Glutamatergic neuron (in vitro differentiated cells): ENCODE measurements at places on chromosomes 12 and 14. TPM values are rescaled to one million over a fixed set of nuclear protein-coding genes. Genes with fewer than 3 reads are reported as not detected.
A peak's percentile ranks its signal among the peaks of the same experiment; 100 is the strongest.

PGF gene
- 7.9 TPM for total RNA-seq

SLCO1B3 gene
- total RNA-seq = not detected

SYNDIG1L gene
- total RNA-seq = 1.5 TPM

- H3K27ac ChIP-seq = no peak overlapping the region
- no peak overlapping the region for H3K4me3 ChIP-seq
- H3K4me1 ChIP-seq = no peaks in the 10 kb centered on the region
- H3K27me3 ChIP-seq = peaks cover 5% of the 10 kb centered on the region
- peaks cover 9% of the 10 kb centered on the region for H3K36me3 ChIP-seq
- DNase-seq = no peak
Observed at GRCh38 chr14:23653051-23653450, 16.9 kb downstream of the DHRS2 start.

- no peak overlapping the region for H3K4me3 ChIP-seq
- H3K4me1 ChIP-seq = no peaks in the 10 kb centered on the region
- no peak for DNase-seq
- H3K27me3 ChIP-seq = no peaks in the 10 kb centered on the region
Observed at GRCh38 chr14:65351493-65352194, 60.9 kb upstream of the FUT8 start.

DNA sequence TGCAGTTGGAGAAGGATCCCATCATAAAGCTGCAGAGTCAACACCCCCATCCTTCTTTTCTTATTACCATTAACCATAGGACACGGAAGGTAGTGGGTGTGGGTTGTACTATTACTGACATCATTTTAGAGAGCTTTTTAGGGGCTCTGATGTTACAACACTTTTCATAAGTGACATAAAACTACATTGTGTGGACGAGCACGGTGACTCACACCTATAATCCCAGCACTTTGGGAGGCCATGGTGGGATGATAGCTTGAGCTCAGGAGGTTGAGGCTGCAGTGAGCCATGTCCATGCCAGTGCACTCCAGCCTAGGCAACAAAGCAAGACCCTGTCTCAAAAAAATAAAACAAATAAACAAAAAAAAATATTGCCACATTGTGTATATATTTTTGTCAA is 167.1 kb downstream of the DUSP6 start:
- no peak for DNase-seq
- no peak overlapping the region for H3K4me3 ChIP-seq

MYBPC1 gene
- not detected for total RNA-seq

RBMS2 gene
- total RNA-seq = 10.2 TPM

DENR gene
- 42.7 TPM for total RNA-seq

PLEKHA5 gene
- 314 TPM for total RNA-seq

DNA sequence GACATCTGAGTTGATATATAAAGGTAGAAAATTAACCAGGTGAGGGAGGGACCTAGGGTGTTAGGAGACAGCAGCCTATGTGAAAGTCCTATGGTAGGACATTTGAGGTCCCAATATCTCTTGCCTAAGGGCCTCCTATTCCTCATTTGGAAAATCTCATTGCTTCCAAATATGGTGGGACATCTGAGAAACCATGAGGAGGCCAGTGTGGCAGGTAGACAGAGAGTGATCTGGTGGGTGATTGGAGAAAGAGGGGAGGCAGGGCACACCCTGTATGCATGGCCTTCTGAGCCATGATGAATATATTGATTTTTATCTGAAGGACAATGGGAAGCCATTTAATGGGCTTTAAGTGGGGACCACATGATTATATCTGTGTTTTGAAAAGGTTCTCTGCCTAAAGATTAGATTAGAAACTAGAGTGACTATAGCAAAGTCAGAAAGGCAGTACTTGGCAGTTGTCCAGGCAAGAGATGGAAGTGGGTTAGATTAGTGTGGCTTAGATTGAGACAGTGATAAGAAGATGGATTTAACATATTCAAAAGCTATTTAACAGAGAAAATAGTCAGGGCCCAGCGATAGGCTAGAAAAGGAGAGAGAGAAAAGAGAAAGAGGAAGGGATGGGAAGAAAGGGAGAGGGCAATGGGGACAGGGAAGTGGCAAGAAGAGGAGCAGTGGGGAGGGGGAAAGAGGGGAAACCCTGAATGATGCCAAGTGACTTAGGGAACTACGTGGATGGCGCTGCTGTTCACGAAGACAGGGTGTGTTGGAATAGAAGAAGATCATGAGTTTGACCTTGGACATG is 237.2 kb upstream of the SRRM4 start:
- no peaks in the 10 kb centered on the region for H3K27me3 ChIP-seq
- H3K4me1 ChIP-seq = no peaks in the 10 kb centered on the region
- no peak overlapping the region for H3K27ac ChIP-seq
- no peak overlapping the region for H3K4me3 ChIP-seq
- DNase-seq = no peak
- no peaks in the 10 kb centered on the region for H3K36me3 ChIP-seq

RXYLT1 gene
- 6.7 TPM for total RNA-seq

DNA sequence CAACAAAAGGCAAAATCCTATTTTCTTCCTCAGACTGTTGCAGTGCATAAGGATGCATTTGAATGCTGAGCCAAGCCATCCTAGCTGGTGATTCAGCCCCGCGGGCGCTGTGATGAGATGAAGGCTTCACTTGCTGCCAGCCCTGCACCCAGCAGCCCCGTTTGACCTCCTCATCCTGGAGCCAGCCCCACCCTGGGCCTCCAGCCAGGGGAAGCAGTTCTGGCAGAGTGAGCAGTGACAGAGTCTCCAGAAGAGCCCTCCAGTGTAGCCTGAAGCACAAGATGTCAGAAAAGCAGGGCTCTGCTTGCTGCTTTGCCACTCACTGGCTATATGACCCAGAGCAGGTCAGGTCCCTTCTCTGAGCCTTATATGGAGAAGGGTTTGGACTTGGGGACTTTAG is 96.2 kb upstream of the HSPB8 start:
- no peak overlapping the region for H3K4me3 ChIP-seq
- H3K4me1 ChIP-seq = peaks cover 39% of the 10 kb centered on the region
- DNase-seq = no peak
- peaks cover 5% of the 10 kb centered on the region for H3K36me3 ChIP-seq
- peak overlapping the region; percentile 45 for H3K27ac ChIP-seq

PNP gene
- 25.9 TPM for total RNA-seq

MAP3K9 gene
- total RNA-seq = 20.0 TPM

LHX5 gene
- 3.1 TPM for total RNA-seq

DNA sequence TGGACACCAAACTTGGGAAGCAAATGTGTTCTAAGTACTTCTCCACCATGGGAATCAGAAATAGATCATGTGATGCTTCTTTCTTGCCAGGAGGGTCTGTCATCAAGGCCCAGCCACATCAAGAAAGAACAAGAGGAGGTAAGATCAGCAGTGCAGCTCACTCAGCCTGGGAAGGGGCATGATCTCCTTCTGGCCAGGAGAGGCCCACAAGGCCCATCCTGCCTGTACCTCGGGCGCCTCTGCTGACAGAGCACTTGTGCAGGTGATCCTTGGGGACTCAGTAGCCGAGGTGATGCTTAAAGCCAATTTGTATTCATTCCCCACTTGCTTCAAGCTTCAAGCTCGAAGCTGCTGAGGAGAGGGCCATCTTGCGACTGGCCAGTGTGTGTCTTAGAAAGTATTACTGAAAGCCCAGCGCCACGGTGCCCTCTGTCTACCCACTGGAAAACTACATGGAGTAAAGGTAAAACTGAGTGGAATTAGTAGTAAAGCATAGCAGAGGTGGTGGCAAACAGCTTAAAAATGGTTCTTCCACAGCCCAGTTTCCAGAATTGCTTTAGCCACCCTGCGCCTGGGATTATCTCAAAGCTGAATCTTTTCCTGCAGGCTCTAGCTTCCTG is 26.2 kb downstream of the RTRAF start:
- H3K36me3 ChIP-seq = peaks cover 5% of the 10 kb centered on the region
- H3K4me3 ChIP-seq = peak overlapping the region; percentile 47
- peak overlapping the region; percentile 80 for H3K27ac ChIP-seq
- peak; percentile 34 for DNase-seq

DNA sequence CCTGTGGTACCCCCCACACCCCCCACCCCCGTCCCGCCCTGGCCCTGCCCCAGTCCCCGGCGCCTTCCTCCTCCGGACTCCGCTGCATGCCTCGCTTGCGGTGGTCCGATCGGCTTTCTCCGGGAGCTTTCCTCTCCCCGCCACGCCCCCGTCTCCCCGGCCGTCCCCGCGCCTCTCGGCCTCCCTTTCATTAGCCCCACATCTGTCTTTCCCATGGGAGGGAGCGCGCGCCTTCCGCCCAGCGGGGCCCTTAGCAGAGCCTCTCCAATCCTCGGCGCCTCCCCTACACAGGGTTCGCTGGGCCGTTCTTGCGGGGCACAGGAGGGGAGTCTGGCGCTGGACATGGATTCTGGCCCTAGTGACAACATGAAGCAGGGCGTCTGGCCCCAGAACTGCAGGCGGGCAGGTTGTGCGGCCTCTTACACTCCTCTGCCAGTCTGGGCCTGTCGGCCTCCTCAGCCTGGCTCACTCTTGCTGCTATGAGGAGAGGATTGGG is 1.5 kb upstream of the EFS start:
- H3K4me1 ChIP-seq = peaks cover 15% of the 10 kb centered on the region
- H3K27ac ChIP-seq = peak overlapping the region; percentile 88

DNA sequence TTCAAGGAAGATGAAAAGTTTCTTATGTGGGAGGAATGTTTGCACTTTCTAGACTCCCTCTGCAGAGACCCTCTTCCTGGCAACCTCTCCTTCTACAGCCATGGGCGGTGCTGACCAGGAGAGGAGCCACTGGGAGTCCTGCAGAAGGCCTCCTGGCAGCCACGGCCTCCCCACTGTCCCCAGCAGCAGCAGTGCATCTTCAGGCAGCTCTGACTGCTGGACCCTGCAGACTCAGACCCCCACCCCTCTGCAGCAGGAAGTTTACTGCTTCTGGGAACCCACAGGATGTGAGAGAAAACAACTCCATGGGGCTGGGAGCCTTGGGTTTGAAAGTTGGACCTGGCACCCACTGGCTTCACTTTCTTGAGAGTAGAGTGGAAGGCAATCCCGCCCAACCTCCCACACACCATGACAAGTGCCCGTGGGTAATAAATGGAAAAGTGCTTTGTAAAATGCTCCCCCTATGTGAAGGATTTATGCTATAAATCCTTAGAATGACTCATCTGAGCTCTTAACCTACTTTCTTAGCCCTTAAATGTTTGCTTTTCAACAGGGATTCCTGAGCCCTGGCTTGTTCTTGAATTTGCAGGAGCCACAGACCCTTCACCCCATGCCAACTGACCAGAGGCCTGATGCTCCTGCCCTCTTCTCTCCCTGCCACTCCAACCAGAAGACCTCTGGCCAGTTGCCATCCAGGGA is 37.5 kb upstream of the DDX11 start:
- no peak for DNase-seq
- H3K36me3 ChIP-seq = peaks cover 5% of the 10 kb centered on the region
- H3K27me3 ChIP-seq = peaks cover 3% of the 10 kb centered on the region
- H3K4me1 ChIP-seq = no peaks in the 10 kb centered on the region
- no peak overlapping the region for H3K4me3 ChIP-seq

DNA sequence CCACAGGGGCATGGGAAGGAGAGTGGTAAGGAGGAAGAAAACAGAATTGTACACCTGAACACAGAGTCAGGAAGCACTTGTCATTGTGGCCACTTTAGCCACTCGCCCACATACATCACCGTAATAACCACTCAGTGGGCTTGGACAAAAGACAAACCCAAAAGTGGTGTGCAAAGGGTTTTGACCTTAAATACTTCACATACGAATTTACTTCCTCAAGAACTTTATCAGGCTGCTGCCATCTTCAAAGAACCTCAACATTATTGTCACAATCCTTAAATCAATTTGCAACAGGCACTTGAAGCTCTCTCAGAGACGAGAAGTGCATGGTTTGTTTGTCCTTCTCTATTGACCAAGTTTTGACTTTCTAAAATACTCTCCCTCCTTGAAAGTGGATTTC is 187.3 kb upstream of the EGLN3 start:
- H3K27me3 ChIP-seq = peaks cover 4% of the 10 kb centered on the region
- no peaks in the 10 kb centered on the region for H3K4me1 ChIP-seq
- H3K4me3 ChIP-seq = no peak overlapping the region
- no peak overlapping the region for H3K27ac ChIP-seq

CCDC197 gene
- not detected for total RNA-seq

DNA sequence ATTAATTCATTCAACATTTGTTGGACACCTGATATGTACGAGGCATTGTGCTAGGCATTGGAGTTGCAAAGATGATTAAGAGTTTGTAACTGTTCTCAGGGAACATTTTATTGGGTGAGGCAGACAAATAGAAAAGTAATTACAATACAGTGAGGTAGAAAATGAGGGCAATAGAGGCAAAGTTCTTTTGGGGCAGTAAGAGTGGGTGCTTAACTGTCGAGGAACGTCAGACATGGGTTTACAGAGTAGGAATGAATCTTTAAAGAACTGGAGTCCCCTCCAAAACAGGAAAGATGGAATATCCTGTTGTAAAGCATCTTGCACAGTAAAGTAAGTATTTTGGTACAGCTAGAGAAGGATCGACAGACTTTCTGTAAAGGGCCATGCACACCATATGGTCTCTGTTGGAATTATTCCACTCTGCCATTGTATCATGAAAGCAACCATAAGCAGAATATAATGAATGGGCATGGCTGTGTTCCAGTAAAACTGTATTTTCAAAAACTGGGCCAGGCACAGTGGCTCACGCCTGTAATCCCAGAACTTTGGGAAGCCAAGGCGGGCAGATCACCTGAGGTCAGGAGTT is 9.1 kb downstream of the CREBL2 start:
- H3K4me1 ChIP-seq = peaks cover 13% of the 10 kb centered on the region
- H3K27ac ChIP-seq = no peak overlapping the region
- DNase-seq = no peak

DNA sequence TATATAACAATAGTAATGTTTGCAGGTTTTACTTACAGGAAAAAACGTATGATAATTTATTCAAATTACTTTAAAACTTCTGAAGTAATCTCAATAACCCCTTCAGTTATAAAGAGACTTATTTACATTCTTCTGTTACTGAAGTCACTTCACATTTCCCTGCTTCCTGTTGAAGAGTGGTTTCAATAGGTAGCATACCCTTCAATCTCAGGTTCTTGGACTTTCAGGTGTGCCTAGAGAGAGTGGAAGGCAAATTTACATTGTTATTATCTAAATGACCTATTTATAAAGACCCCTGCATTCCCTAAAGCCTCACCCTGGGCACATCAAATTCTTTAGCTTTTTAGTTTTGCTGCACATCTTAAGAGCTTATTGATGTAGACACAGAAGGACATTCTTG is 137.6 kb upstream of the AEBP2 start:
- H3K4me1 ChIP-seq = no peaks in the 10 kb centered on the region
- no peak overlapping the region for H3K27ac ChIP-seq
- no peak overlapping the region for H3K4me3 ChIP-seq
- H3K27me3 ChIP-seq = peaks cover 22% of the 10 kb centered on the region
- peaks cover 3% of the 10 kb centered on the region for H3K36me3 ChIP-seq
